Fibroblast of lung (primary cell): ENCODE measurements at places on chromosomes 6 and 20.

DNA sequence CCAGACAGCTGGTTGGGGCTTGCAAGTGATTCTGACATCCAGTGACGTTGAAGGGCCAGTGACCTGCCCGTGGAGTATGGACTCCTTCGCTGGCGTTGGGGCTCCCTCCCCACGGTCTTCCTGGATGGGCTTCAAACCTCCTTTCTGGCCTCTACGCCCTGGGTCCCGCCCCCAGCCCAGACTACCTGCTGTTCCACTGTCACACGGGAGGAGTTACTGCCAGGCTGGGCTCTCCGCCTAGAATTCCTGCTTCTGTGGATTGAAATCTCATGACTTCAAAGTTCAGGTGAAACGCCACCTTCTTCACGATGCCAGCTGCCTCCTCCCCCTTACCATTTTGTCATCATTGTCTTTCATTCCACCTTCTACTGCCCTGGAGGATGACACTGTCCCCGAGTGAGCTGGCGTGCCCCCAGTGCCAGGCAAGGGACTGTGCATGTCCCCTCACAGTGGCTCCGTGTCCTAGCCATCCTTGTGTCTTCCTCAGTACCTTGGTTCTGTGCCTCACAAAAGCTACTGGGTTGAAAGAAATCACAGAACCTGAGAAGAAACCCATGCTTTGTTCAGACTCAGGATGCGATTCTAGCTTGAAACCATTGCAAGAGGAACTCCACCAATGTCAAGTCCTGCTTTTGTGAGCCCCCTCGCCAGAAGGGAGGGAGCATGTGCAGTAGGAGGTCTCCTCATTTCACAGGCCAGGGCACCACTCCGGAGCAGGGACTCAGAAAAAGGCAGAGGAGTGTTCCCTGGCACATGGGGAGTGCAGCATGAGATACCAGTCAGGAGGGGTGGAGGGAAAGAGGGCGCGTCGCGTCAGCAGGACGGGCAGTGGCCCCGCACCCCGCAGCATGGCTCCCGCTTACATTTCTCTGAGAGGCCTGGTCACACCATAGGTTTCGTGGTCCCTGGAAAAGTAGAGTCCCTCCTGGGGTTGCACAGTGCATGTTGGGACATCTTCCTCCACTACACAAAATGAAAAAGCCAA is 11.0 kb upstream of the IRF4 start:
- no peak for DNase-seq

DNA sequence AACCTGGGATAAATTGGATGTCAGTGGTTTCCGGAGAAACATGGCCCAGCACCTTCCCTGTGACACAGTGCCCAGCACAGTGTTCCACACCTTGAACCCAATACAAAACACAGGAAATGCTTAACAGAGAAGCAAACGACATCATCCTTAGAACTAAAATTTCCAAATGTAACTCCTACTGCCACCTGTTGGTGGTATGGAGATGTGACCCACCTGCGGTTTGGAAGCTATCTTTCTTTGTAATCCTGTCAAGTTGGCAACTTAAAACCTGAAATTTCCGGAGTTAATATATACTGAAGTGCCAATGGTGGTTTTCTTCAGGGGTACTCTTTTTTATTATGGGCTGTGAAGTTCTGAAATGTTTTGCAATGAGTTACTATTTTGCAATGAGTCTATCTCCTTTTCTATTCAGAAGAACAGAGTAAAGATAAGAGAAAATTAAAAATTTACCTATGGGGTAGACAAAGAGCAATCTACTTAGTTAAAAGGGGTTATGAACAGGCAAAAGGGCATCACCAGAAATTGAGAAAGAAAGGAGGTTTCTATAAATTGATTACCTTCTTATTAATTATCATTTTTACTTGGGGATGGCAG is 658.8 kb downstream of the PTPRT start:
- DNase-seq: no peak

DNA sequence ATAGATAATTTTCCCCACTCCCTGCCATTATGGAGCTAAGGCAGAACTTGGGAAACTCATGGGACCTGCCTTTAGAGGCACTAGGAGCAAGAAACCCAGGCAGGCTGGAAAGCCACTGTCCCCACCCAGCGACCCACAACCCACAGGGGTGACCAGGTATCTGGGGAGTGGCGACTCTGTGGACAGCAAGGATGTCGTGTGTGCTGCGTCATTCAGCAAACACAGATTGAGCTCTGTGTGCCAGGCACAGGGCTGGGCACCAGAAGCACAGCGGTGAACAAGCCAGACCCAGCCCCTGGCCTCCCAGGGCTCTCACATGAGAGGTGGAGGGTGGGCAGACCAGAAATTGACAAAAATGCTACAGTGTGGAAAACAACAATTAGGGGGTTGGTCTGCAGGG is 27.7 kb downstream of the DLGAP4 start:
- DNase-seq: no peak

- peak; percentile 96 for DNase-seq
Measured at GRCh38 chr6:117674991-117675657, at the start of gene NUS1. Gene NUS1, plus strand, starts transcription at chr6:117675469. Its CDS starts 202 bp downstream, at chr6:117675671.

DNA sequence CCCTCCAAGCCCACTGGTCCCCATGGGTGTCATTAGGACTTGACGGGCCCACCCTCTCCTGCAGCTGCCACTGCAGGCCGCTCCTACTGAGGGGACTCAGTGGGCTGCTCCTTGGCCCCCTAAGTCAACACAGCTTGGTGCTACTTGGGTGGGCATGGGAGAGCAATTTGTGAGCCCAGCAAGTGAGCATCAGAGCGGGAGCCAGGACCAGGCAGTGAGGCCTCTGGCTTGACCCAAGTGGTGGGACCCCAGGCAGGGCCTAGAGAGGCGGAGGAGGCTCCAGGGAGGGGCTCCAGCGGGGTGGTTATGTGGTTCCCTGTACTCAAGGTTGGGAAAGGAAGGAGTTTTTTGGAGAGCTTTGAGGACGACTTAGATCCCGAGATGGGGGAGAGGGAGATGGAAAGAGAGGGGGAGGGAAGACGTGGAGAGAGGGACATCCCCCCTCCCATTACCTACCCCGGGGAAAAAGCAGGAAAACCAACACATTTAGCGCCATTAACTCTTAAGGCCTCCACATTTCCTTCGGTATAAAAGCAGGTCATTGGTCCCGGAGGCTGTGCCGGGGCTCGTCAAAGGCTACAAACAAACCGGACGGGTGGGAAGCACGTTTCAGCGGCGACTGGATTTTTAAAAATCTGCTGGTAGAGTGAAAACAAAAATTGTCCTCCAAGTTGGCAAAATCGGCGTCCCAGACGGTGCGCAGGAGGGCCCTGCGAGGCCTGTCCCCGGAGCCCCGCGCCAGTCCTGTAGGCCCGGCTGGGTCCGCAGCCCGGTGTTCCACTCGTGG is 8.8 kb downstream of the FOXC1 start:
- no peak for DNase-seq

DNA sequence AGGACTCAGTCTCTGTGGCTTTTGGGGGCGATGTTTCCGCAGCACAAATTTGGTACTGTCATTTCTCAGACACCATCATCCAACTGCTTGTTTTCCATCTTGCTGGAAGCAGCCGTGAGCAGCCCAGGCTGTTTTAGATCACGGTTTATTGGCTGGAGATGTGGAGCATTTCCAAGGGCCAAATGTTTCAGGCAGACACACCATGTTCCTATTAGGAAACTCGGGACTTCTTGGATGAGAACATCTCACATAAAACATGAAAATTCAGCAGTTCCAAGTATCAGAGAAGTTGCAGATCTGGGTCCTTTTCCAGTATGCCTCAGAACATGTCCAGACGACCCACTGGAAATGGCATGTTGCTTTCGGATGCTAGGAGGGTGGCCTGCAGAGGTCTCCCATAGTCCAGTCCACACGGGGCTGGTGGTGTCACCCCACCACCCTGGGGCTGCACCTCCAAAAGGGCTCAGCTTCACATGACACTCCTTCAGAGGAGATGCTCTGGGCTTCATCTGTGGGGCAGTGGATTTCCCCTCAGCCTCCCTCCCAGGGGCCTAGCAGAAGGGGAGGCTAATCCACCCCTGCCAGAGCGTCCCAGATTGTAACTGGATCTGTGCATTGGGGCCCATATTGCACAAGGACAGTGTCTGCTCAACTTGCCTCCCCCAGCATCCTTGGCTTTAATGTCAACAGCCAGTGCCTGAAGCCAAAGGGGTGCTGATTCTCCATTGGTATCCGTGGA is 176.3 kb downstream of the SCP2D1 start:
- no peak for DNase-seq

- no peak for DNase-seq
Measured at GRCh38 chr6:2782356-2782708, 17.1 kb downstream of the WRNIP1 start.

- peak; percentile 20 for DNase-seq
Measured at GRCh38 chr20:45345104-45345936, 2.9 kb downstream of the SDC4 start.

DNA sequence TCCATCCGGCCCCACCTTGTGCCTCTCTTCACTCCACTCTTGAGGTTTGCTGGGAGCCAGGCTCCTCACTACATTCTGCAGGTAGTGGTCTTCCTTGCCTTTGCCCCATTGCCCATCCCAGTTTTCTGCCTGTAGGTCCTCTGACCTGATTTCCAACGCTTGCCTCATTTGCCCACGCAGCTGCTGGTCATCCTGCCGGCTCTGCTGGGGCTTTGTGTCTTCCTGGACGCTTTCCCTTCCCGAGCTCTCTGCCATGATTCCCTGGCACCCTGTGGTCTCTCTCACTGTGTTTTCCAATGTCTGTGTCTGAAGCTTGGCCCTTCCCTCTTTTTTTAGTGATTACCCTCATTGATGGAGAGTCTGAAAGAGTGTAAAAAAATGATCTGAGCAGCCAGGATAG is 451.6 kb downstream of the UTRN start:
- no peak for DNase-seq

DNA sequence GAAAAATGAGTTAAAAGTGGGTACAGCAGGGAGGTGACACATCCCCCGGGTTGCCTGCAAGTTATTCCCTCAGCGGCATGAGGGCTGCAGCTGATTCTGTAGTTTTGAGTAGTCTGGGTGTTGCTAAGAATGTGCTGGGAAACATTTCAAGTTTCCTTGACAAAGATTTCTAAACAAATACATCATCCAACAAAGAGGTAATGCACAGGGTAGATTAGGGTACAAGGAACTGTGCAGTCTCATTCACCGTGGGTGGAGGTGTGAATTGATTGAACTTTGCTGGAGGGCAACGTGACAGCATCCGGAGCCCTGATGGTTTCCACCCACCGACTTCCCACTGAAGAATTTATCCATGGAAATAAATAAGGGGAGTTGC is 21.8 kb downstream of the CASS4 start:
- DNase-seq: peak; percentile 90

- DNase-seq: no peak
Measured at GRCh38 chr20:57712851-57713504, 3.2 kb upstream of the PMEPA1 start.

DNA sequence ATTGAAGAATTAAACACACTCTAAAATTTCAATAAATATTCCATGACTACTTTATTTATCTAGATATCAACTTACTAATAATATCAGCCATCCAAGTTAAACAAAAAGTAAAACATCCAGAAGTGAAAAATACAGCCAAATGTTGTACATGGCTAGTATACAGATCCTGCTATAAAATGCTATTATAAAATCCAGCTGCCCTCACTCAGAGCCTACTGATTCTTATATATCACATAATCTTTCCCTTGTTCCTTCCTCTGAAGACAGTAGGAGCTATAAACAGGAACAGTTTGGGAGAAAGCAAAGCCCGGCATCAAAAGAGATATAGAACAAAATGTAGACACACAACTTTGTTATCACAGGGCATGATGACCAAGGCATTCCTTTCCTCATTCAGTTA is 212.9 kb downstream of the PLCB4 start:
- DNase-seq: peak; percentile 11

DNA sequence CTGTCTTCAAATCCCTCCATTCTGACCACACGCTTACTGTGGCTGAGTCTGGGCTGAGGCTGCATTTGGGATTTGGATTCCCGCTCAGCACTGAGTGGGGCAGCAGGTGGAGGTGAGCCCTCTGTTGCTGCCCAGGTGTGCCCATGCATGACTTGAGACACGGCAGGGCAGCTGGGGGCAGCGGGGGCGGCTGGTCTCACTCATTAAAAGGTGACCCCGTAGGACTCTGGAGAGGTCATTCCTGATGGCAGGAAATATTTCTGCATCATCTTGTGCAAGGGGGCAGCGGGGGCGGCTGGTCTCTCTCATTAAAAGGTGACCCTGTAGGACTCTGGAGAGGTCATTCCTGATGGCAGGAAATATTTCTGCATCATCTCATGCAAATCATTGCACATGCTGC is 49.8 kb downstream of the SMOC2 start:
- DNase-seq: no peak

DNA sequence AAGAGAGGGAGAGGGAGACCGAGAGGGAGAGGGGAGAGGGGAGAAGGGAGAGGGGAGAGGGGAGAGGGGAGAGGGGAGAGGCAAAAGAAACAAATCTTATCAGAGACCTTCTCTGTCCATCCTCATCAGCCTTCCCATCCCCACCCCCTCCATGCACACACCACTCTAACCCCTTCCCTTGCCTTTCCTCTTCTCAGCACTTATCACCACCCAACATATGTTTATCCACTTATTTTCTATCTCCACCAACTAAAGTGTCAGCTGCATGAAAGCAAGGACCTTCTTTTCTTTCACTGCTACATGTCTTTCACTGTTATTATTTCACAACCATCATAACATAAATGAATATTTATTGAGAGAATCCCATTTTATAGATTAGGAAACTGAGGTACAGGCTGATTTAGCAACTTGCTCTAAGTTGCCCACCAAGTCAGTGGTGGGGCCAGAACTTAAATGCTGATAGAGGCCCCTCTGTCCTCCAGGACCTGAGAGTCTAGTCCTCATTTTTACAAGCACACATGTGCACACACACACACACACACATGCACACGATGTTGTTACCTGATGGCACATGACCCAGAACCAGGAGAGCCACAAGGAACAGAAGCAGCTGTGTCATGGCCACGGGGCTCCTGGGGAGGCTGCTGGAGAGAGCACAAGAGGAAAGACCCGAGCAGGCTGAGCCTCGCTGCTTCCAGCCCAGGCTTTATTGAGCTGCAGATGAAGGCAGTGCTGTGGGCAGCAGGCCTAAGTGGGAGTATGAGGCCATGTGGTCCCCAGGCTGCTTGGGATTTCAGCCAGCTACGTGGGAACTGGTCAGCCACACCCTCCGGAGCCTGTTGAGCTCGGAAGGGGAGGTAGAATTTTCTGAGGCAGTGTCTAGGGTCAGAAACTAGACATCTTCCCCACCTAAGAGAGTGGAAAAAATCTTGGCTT is 2.3 kb downstream of the DEFB124 start:
- DNase-seq: no peak
